Fibroblast of skin of left quadriceps (primary cell): ENCODE measurements at places on chromosomes 2 and 18.

- no peak for DNase-seq
Measured at GRCh38 chr2:237140689-237141285, 55.1 kb downstream of the COPS8 start.

DNA sequence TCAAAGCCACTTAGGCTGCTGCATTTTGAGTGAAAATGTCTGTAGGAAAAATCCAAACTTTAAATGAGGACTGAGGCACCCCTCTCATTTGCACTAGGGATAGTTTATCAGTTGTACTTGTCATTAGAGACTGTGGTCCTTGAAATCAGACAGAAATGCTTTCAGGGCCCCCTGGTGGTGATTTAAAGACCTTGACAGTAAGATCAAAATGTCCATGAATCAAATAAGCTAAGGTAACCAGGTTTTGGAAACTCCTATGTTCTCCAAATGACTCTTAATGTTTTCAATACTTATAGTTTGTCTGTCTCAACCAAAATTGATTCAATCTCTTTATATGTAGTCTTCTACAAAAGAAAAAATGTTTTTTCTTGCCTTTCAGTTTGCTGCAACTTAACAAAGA, 28.8 kb upstream of the DDX18 start:
- no peak for DNase-seq

- no peak for DNase-seq
Measured at GRCh38 chr2:224670203-224670602, 46.0 kb downstream of the CCDC195 start.

DNA sequence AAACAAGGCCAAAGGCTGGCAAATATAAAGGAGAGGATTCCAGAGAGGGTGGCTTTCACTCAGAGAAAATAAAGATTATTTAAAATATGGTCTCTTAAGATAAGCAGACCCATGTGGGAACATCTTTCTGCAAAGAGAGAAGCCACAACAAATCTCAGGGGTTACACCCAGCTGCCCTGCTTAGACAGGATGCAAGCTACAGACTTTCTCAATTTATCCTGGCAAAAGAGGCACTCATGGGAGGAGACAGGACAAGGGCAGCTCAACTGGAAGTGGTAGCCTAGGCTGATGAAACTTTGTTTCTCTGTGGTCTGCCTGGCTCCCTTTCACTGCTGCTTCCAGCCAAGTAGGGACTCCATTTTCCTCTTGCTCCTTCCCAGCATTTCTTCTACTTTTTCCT, 25.9 kb upstream of the SULT1C4 start:
- DNase-seq, result no peak

GRCh38 chr2:118177318-118177717, 89.0 kb downstream of the INSIG2 start:
- no peak for DNase-seq

DNA sequence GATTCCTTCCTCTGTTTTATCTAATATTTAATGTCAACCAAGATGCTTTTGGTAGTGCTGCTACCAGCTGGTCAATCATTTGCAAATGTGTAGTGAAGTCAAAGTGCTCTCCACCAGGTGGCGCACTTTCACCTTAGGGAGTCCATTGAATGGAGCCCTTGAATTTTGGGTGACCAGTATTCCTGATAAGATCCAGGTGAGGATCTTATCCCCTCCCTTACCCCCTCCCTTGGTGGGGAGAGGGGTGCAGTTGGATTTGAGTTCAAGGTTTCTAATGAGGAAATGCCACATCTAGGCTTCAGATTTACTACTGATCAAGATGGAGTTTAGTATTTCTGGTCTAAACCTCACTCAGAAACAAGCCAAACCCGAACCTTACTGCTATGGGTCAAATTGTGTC, 12.0 kb upstream of the E2F6 start:
- DNase-seq, result peak; percentile 60

DNA sequence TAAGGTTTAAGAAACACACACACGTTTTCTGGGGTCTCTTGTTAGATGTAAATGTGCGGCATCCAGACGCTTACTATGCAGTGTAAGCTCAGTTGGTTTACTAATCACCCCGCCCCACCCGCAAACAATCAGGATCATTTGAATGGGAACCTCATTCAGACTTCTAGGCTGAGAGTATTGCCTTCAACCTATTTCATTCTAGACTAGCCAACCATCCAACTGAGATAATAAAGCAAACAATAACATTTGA, 1.3 kb upstream of the FIGN start:
- DNase-seq, result no peak

GRCh38 chr2:57880967-57881366, 165.6 kb upstream of the VRK2 start:
- DNase-seq, result no peak

DNA sequence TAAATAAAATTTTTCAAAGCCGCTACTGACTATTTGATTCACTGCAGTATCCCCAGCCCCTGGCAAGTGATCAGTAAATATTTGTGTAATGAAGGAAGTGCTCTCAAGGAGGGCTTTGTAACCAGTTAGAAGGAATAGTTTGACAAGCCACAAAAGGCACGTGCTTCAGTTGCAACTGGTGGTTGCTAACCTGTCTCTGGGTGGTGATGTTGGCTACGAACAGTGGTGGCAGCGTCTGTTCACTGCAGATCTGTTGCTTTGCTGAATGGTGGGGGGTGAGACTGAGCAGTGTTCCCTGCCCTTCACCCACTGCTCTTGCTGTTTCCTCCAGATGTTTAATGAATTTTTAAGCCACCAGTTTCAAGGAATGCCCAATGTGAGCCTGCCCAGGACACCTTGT, 73.9 kb upstream of the SIX2 start:
- no peak for DNase-seq

DNA sequence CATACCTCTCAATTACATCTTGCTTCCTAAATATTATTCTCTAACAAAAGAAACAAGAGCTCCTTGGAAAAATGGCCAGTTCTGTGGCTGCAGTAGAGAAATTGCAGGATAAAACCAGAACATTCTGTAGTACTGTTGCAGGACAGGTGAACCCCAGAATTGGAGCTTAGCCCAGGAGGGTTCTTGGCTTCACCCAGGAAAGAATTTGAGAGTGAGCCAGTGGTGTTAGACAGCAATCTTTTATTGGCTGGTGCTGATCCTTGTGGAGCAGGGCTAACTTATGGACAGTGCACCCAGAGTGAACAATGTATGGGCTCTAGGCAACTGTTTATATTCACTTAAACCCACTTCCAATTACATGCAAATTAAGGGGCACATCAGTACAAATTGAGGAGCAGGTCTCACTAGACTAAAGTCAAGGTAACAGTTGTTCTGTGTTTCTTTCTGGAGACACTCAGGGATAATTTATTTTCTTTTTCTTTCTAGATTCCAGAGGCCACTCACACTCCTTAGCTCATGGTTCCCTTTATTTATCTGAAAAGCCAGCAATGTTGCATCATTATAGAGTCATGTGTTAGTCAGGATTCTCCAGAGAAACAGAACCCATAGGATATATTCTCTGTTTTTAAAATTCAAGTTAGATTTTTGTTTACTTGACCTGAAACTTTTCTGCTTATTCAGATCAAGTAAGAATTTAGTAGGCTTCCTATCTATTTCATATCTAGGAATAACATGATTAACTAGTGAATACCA, 348.1 kb downstream of the CCDC85A start:
- DNase-seq, result no peak

GRCh38 chr2:29766191-29766590, 155.2 kb downstream of the ALK start:
- peak; percentile 63 for DNase-seq

DNA sequence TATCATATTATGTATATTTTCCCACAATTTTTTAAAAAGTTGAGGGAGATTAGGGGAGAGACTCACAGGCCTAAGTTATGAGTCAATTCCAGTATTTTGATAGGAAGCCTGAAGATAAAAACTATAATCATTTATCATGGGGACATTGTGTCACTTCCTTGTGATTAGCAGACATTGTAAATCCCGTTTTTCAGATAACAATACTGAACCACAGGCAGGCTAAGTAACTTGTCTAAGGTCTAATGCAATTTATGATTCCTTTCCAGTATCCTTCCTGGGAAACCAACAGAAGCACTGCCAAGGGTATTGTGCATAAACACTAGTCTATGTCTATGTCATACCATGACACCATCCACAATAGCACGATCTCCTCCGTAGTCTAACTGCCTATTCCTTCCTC, 235.2 kb upstream of the PIK3C3 start:
- no peak for DNase-seq

DNA sequence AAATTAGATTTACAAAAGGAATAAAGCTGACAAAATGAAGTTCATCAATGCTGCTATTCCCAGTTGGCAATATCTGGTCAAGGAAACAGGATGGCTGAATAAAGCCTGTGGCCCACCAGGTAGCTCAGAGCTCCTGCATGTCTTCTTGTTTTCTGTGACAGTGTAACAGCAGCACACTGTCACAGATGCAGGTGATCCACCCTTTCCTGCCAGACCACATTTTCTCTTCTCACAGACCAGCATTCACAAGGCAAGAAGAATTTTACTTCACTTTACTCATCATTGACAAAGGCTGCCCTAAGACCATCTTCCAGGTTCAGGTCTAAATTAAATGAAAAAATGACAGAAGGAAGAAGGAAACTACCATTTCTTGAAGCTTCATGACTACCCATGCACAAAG, 166.2 kb upstream of the MEIS1 start:
- DNase-seq, result no peak

GRCh38 chr2:8149985-8150539, 531.8 kb upstream of the ID2 start:
- peak; percentile 77 for DNase-seq

DNA sequence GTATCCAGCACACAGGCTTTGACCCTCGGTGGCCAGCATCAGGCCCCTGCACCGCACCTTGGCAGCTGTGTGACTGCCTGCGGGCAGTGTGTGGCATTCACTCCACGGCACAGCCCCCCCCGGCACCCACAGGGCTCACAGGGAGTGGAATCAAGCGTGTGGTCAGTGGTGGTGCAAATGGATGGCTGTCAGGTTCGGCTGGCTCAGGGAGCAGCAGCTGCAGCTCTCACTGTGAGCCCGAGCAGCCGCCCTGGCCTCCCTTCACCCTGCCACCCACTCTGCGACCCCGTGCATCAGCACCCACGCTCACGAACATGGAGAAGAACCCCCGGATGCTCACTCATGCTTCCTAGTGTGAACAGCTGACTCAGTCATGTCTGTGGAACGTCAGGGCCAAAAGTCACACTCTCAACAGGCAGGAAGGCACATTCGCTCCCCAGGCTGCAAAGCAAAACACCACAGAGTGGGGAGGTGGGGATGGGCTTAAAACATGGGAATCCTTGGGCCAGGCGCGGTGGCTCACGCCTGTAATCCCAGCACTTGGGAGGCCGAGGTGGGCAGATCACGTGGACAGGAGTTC, 41.5 kb upstream of the GPC1 start:
- no peak for DNase-seq

DNA sequence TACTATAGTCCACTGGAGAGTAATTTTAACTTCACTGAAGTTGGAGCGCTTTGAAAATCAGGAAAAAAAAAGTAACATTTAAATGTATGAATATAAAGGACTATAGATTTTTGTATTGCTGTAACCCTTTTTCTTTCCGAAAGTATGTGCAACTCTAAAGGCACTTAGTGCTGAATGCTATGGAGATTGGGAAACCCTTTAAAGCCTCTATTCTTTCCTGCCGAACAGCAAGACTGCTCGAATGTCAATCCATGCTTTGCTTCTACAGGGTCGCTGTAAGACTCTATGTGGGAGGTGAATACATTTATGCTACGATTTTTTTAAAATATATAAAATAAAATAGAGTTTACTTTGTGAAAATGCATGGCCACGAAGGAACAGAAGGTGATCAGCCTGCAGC, 825 bp downstream of the GRB14 start:
- DNase-seq, result no peak

DNA sequence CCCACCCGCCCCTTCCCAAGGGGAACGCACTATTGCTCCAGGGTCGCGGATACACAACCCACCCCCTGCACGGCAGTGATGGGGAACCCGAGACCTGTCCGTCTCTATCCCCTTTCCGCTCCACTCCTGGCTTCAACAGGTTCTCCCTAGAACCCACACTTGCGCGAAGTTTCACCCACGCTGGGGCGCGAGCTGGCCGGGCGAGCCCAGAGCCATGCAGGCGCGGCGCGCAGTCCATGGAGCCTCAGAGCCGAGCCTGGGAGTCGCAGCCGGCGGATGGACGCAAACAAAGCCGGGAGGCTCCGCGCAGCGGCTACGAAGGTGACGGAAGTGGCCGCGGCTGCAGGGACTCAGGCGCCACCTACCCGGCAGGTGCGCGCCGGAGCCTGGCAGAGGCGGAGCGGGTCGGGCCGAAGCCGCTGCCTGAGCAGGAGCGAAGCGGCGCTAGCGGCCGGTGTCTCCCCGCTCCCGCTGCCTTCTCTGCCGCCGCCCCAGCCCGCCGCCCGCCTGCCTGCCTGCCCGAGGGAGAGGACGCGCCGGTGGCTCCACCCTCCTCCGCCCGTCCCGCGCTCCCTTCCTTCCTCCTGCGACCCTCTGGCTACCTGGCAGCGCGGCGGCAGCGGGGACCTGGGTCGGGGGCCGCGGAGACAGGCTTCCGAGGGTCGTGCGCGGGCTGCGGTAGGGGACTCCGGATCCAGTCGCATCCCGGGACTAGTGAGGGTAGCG, 14.0 kb downstream of the ALPG start:
- no peak for DNase-seq

DNA sequence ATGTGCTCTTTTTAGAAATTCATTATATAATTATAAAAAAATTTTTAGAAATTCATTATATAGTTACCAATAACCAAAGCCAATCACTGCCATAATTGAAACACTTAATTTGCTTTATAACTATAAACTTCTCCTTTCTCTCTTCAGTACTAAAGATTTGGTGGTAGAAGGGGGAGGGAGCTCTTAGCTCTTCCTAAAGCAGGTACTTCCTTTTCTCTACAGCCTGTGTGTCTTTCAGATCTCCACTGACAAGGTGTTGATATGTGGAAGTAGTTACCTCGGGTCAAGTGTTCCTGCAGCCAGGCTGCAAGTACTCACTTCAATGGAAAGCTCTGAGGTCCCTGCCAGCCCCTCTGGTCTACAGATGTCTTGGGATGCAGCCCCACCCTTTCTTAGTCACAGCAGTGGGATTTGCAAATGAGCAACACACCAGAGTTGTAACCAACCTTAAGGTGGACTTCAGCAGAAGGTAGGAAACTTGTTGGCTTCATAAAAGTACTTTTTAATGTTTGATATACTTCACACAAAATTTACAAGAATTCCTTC, 690.0 kb downstream of the ARHGAP15 start:
- DNase-seq, result no peak

DNA sequence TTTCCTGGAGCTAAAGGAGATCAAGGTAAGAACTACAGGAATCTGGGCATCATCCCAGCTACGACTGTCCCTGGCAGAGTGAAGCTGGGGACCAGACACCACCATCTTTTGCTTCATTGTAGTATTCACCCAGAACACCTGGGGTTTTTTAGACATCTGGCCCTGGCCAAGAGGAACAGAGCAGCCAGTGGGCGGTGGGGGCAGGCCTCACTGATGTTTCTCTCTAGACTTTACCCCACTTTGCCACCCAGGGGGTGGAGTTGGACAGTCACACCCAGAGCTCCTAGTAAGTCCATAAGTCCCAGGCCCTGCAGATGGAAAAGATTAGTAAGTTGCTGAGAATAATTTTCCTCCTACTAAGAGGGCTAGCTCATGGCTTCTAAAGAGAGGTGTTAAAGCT, 39.6 kb downstream of the MARCO start:
- DNase-seq, result no peak
